ENCODE measurements at places on chromosomes 16 and 17. TPM values are rescaled to one million over a fixed set of nuclear protein-coding genes. Genes with fewer than 3 reads are reported as not detected.

The GPRC5B gene
- 53.1 TPM for total RNA-seq

The PRSS53 gene
- total RNA-seq, result 2.6 TPM

The NPTX1 gene
- 0.31 TPM for total RNA-seq

The ITGAD gene
- 0.13 TPM for total RNA-seq

The CLUH gene
- total RNA-seq, result 93.1 TPM

DNA sequence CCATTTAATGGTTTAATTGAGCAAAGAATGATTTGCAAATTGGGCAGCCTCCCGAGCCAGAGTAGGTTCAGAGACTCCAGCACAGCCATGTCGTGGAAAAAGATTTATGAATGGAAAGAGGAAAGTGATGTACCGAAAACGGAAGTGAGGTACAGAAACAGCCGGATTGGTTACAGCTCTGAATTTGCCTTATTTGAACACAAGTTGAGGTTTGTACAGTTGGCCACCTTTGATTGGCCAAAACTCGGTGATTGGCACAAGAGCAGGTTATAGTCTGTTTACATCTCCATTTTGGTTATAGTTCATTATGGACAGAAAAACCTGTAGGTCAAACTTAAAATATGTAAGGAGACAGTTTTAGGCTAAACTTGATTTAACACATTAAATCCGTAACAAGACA lies 44.5 kb downstream of the TENT4B start:
- no peak overlapping the region for H3K4me3 ChIP-seq
- H3K4me1 ChIP-seq, result peaks cover 5% of the 10 kb centered on the region
- DNase-seq, result no peak
- H3K36me3 ChIP-seq, result no peaks in the 10 kb centered on the region
- H3K27ac ChIP-seq, result no peak overlapping the region
- H3K27me3 ChIP-seq, result no peaks in the 10 kb centered on the region

DNA sequence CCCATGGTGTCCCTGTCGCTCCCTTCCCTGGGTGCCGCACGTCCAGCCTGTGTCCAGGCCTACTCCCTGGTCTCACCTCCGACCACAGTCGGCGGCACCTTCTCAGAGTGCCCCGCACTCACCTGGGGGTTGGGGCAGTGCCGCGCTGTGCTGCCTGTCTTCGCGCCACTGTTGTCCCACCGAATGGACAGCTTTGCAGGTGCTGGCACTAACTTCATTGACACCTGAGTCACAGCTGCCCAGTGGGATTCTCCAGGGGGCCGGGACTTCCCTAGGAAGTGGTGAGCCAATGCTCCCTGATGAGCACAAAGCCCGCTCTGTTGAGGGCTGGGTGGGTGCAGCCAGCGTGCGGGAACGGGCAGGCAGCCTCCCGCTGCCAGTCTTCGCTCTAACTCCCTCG lies 24.3 kb upstream of the DBNDD1 start:
- no peak overlapping the region for H3K4me3 ChIP-seq
- H3K36me3 ChIP-seq, result no peaks in the 10 kb centered on the region
- DNase-seq, result no peak
- H3K27ac ChIP-seq, result no peak overlapping the region
- H3K4me1 ChIP-seq, result no peaks in the 10 kb centered on the region

DNA sequence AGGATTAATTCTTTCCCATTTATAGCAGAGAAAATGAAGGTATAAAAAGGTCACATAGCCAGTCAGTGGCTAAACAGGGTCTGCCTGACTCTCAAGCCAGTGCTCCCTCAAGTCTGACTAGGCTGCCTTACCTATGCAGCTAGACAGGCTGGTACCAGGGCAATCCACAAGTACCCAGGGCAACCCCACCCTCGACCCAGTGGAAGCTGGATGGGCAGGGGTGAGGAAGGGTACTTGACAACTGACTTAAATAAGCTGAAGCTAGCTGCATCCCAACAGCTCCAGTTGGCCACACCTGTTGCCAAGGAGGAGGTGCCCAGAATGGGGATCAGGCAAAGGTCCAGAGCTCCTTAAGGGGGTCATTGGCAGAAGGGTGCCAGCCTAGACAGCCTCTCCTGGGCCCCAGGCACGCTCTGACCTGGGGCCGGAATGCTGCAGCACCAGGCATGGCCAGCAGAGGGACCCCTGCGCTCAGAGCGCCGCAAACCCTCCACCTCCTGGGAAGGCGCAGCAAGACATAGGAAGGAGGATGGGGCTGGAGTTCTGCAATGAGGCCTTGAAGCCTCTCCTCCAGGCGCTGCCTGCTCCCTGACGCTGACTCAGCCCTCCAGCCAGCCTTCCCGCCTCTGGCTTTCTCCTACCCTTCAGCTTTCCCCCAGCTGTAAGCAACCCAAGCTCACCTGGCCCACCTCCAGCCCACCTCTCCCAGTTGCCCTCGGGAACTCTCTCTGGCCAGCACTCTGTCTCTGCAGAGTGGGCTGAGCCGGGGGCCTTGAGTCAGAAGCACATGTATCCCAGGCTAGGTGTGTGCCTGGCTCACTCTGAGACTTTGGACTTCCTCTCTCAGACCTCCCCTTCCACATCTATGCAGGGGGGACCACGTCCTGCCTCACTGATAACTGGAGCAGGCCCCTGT lies 28.8 kb downstream of the MPP2 start:
- no peaks in the 10 kb centered on the region for H3K27me3 ChIP-seq
- H3K36me3 ChIP-seq, result no peaks in the 10 kb centered on the region
- peak; percentile 83 for DNase-seq
- no peaks in the 10 kb centered on the region for H3K4me1 ChIP-seq

Measured in kidney (tissue), 22 donors.